ENCODE measurements at places on chromosomes 3 and 15.

GRCh38 chr3:100899440-100900091 lies 93.7 kb downstream of the ABI3BP start:
- DNase-seq = no peak

- DNase-seq = no peak
These were observed 79.9 kb upstream of the FAM98B start for GRCh38 chr15:38374029-38374428.

GRCh38 chr3:187211532-187212195 lies 14.4 kb downstream of the RTP1 start:
- DNase-seq = no peak

GRCh38 chr15:40238532-40239403 lies at the start of gene PAK6:
Gene PAK6, plus strand, starts transcription at chr15:40239063. Its CDS starts 25,723 bp downstream, at chr15:40264786.
- DNase-seq = peak; percentile 99

DNA sequence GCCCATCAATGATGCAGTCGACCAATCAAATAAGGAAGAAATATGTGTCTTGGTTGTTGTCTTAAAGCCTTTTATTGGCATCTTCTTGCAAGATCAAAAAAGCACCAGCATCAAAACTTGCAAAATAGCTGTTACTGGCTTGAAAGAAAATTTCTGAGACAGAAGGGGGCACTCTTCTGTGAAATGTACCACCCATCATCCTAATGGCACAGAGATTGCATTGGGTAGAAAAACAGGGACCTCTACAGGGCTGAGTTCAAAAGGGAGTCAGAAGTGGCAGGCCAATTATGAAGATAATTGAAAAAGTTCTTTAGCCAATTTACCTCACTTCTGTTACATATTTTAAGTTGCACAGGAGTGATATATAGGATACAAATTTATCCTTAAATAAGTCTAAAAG lies 122.3 kb upstream of the GPR149 start:
- no peak for DNase-seq

Measured in RWPE2 (cell line).